ENCODE measurements at places on chromosomes 12 and 14. TPM values are rescaled to one million over a fixed set of nuclear protein-coding genes. Genes with fewer than 3 reads are reported as not detected.
A peak's percentile ranks its signal among the peaks of the same experiment; 100 is the strongest.

DNA sequence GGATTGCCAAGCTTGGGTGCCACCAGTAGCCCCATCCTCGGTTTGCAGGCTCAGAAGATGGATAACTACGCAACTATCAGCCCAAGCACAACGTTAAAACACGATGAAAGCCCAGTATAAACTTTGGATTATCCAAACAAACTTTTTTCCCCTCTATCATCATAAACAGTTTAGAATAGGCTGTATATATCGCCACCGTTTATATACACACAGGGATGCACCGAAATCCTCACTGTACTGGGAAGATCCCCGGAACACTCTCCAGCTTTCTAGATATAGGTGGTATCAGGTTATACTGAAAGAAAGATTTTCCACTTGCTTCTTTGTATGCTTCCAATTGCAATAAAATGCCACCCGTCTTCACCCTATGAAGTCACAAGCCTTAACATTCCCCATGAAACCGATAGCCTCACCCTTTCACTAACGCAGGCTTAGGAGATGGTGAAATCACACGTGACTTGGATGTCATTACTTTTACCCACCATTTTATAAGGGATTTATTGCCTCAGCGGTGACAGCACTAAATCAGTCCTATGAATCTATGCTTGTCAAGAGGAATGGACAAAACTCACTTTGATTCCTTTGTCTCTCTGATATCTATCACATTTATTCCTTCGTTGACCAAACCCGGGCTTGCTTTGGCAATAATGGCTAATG lies 207.6 kb upstream of the FOXN3 start:
- no peak for DNase-seq
- no peaks in the 10 kb centered on the region for H3K36me3 ChIP-seq
- H3K27ac ChIP-seq = no peak overlapping the region

The DCN gene
- 2,614 TPM for total RNA-seq

The PMCH gene
- not detected for total RNA-seq

DNA sequence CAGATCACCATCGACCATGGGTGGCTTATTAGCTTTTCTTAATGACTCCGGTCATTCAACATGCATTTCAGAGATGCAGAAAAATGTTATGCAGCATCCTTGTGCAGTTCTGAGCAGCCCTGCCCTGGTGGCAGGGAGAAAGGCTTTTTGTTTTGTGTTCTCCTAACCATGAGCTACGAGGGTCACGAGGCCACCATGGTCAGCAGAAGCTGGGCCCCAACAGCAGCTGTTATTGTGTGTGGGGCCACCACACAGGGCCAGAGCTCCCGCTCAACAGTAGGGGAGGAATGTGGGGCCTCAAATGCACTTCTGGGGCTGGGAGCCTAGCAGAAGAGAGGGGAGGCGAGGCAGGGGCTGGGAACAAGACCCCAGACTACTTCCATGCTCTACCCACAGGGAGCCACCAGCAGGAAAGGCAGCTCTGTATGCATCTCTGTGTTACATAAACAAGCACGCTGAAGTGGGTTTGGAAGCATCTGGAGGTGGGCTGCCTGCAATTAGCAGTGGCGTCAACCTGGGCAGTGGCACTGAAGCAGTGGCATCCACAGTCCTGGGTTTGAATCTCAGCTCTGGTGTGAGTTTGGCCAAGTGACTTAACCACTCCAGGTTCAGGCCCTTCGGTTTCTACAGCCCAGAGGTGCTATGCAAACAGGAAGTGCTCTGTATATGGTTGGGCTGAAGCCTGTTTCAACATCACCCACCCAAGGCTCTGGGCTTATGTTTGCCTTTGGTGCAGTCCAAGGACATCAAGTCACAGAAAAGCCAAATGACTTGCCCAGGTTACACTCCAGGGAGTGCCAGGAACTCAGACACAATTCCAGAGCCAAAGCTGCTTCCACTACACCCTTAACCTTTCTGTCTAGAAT lies 16.3 kb downstream of the GLTP start:
- H3K27me3 ChIP-seq = no peaks in the 10 kb centered on the region
- H3K4me3 ChIP-seq = no peak overlapping the region
- DNase-seq = no peak
- H3K4me1 ChIP-seq = peaks cover 9% of the 10 kb centered on the region
- H3K27ac ChIP-seq = no peak overlapping the region

- no peaks in the 10 kb centered on the region for H3K27me3 ChIP-seq
- no peaks in the 10 kb centered on the region for H3K4me1 ChIP-seq
- H3K36me3 ChIP-seq = no peaks in the 10 kb centered on the region
- DNase-seq = no peak
- H3K4me3 ChIP-seq = no peak overlapping the region
These were observed 49.9 kb upstream of the PLEKHG3 start for GRCh38 chr14:64654246-64654900.

- no peaks in the 10 kb centered on the region for H3K4me1 ChIP-seq
- DNase-seq = no peak
These were observed 301.1 kb downstream of the DUSP6 start for GRCh38 chr12:89051065-89051677.

DNA sequence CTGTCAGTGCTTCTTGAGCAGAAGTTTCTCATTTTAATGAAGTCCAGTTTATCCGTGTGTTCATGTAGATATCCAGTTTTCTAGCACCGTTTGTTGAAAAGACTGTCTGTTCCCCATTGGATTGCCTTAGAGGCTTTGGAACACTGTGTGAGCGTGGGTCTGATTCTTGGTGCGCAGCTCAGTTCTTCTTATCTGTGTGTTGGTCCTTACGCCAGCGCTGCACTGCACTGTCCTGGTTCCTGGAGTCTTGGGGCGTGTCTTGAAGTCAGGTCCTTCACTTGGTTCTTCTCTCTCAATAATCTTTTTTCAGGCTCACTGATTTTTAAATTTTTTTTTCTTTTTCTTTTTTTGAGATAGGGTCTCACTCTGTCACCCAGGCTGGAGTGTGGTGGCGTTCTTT lies 25.5 kb downstream of the EP400 start:
- no peak for DNase-seq
- H3K36me3 ChIP-seq = no peaks in the 10 kb centered on the region

GRCh38 chr12:89016970-89017778 lies 335.1 kb downstream of the DUSP6 start:
- H3K27me3 ChIP-seq = no peaks in the 10 kb centered on the region
- H3K4me1 ChIP-seq = peaks cover 3% of the 10 kb centered on the region
- no peak overlapping the region for H3K27ac ChIP-seq
- H3K36me3 ChIP-seq = no peaks in the 10 kb centered on the region
- DNase-seq = peak; percentile 20
